ENCODE measurements at places on chromosomes 2 and 18. TPM values are rescaled to one million over a fixed set of nuclear protein-coding genes. Genes with fewer than 3 reads are reported as not detected.

The AQP4 gene
- total RNA-seq, result 0.93 TPM

The MDH1B gene
- 7.0 TPM for total RNA-seq

The PLCD4 gene
- 6.7 TPM for total RNA-seq

The SCYGR3 gene
- total RNA-seq, result not detected

The ANTXR1 gene
- 91.3 TPM for total RNA-seq

The CETN1 gene
- not detected for total RNA-seq

The MARCO gene
- total RNA-seq, result 1.3 TPM

The CHRNG gene
- total RNA-seq, result 9.5 TPM

The DAPL1 gene
- 9.6 TPM for total RNA-seq

The EPB41L3 gene
- 63.1 TPM for total RNA-seq

The PDE1A gene
- 23.6 TPM for total RNA-seq

The FKBP1B gene
- total RNA-seq, result 5.9 TPM

The CFAP221 gene
- 15.8 TPM for total RNA-seq

The BCL11A gene
- total RNA-seq, result 11.0 TPM

The GPAT2 gene
- total RNA-seq, result 2.0 TPM

The CTLA4 gene
- total RNA-seq, result 0.29 TPM

The SAG gene
- total RNA-seq, result not detected

The BOLL gene
- total RNA-seq, result 0.23 TPM

The ZNF521 gene
- 58.0 TPM for total RNA-seq

The CD207 gene
- not detected for total RNA-seq

The CLIP4 gene
- 24.2 TPM for total RNA-seq

The CAVIN2 gene
- total RNA-seq, result 51.9 TPM

The CYS1 gene
- 151 TPM for total RNA-seq

The HSPE1 gene
- total RNA-seq, result 174 TPM

The ARL6IP6 gene
- 23.8 TPM for total RNA-seq

The IL36A gene
- total RNA-seq, result not detected

The VWA3B gene
- total RNA-seq, result 0.18 TPM

The KATNAL2 gene
- 8.3 TPM for total RNA-seq

The TAF4B gene
- 5.4 TPM for total RNA-seq

The DSEL gene
- 29.2 TPM for total RNA-seq

The SERPINB3 gene
- total RNA-seq, result not detected

The ASB1 gene
- 43.3 TPM for total RNA-seq

The FAHD2A gene
- 46.1 TPM for total RNA-seq

The SIX3 gene
- not detected for total RNA-seq

The MREG gene
- 4.7 TPM for total RNA-seq

The EMILIN2 gene
- 23.2 TPM for total RNA-seq

The NT5C1B gene
- not detected for total RNA-seq

The MAL gene
- 217 TPM for total RNA-seq

The DHRS9 gene
- 1.1 TPM for total RNA-seq

The CPSF3 gene
- 38.1 TPM for total RNA-seq

The OTOS gene
- total RNA-seq, result not detected

The SS18 gene
- 128 TPM for total RNA-seq

The ACMSD gene
- total RNA-seq, result 18.2 TPM

The C2orf78 gene
- not detected for total RNA-seq

The CFC1 gene
- total RNA-seq, result not detected

The PJVK gene
- total RNA-seq, result 5.1 TPM

The SERPINB12 gene
- total RNA-seq, result not detected

The PRKD3 gene
- total RNA-seq, result 54.7 TPM

The AFF3 gene
- 52.7 TPM for total RNA-seq

The HOXD1 gene
- total RNA-seq, result 5.5 TPM

The BCL2 gene
- total RNA-seq, result 39.3 TPM

The SERPINB4 gene
- not detected for total RNA-seq

The RNU2-63P gene
- 29.7 TPM for total RNA-seq

The HOXD12 gene
- 0.23 TPM for total RNA-seq

The SLC8A1 gene
- 211 TPM for total RNA-seq

The HJURP gene
- total RNA-seq, result 13.3 TPM

The RIT2 gene
- 0.35 TPM for total RNA-seq
